Stimulated activated CD4-positive, alpha-beta T cell treated with anti-CD3 and anti-CD28 coated beads, Interleukin-1b, Interleukin-23, amount 100 ng/mL, for 1 hour (primary cell): ENCODE measurements at places on chromosomes 16 and 17.

DNA sequence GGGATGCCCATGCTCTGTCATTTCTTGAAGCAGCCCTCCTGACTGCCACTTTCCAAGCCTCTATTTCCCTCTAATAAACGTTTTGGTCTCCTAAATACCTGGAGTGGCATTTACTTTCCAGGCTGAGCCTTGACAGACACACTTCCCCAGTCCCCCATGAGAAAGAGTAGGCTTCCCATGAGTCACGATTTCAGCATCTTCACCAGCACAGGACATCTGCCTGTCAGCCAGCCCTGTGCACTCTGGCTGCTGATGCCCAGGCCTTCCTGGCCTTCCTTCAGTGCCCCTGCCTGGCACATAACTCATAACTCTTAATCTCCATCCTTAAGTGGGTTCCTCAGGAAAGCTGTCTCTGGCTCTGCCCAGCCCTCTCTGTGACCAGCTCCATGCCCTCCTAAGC is 30.8 kb upstream of the GAS7 start:
- no peak for DNase-seq

DNA sequence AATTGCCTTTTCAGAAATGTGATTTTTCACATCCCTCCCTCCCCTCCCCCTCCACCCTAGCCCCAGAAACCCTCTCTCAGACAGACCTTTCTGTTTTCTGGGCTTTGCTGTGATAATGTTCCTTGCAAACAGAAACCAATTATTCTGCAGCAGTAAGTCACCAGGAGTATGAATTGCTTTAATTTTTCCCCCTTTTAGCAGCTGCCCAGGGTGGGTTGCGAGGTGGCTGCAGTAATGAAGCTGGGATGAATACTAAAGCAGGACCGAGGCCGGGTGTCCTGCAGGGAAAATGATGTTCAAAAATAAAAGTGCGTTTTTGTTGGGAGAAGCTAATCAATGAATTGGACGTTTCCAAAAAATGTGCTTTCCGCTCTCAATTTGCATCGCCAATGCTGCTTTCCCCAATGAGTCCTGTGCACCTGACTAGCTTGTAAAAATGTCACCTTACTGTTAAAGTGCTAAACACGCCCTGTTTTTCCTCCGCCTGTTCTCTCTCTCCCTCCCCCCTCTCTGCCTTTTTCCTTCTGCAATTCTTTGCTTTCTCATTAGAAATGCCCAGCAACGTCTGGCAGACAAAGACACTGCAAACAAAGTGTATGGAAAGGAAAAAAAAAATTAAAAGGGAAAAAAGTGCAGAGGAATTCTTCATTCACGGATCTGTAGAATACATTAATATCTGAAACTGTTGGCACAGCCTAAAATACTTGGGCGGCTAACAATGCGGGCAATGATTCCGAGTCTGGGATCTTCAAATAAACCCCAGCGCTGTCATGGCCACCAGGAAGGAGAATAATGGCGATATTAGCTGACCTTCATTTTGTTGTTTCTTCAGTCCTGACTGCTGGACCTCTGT is 244.1 kb downstream of the STX8 start:
- no peak for DNase-seq

DNA sequence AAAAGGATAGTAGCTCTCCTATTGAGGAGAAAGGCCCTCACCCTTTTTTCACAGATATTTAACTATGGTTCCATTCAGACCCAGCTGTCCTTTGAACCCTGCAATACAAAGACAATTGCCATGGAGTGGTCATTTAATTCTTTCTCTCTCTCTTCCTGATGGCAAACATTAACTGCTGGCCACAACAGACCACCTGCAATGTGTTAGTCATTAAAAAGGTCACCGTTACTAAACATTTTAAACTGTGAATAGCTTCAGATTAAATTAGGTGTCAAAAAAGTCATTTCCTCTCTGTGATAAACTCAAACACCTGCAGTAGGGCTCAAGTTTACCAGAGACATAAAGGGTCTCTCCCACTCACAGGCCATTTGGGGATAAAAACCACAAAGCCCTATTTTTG is 697.2 kb downstream of the TOX3 start:
- DNase-seq: no peak

- DNase-seq: no peak
These were observed 1.9 kb downstream of the FLYWCH1 start for GRCh38 chr16:2913603-2914002.

DNA sequence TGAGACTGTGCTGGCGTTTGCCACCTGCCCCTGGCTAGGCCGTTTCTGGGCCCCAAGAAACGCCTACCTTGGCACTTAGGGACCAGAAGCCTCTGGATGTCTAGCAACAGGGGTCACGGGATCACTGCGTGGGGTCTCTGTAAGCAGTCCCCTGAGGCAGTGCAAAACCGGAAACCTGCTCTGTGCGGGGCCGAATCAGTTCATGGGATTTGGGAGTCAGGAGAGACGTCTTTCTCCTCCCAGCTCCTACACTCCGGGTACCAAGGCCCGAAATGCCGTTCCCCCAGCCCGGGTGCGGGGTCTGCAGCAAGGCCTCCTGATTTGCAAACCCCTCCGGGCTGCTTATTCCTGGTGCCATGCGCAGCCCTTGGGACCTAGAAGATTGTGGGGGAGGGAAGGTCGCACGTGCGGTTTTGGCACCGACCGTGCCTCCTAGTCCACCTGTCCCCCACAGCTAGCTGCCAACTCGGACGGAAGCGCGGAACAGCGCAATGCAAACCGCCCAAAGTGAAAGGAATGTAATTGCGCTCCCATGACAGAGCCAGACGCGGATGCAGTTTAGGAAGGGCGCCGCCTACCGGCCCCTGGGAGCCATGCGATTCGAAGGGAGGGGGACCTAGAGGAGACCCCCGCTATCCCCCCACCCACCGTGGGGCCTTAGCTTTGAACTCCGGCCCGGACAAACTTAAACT is 6.5 kb downstream of the IRX5 start:
- DNase-seq: no peak

GRCh38 chr17:50866950-50867362 is 802 bp upstream of the TOB1 start:
- peak; percentile 28 for DNase-seq

DNA sequence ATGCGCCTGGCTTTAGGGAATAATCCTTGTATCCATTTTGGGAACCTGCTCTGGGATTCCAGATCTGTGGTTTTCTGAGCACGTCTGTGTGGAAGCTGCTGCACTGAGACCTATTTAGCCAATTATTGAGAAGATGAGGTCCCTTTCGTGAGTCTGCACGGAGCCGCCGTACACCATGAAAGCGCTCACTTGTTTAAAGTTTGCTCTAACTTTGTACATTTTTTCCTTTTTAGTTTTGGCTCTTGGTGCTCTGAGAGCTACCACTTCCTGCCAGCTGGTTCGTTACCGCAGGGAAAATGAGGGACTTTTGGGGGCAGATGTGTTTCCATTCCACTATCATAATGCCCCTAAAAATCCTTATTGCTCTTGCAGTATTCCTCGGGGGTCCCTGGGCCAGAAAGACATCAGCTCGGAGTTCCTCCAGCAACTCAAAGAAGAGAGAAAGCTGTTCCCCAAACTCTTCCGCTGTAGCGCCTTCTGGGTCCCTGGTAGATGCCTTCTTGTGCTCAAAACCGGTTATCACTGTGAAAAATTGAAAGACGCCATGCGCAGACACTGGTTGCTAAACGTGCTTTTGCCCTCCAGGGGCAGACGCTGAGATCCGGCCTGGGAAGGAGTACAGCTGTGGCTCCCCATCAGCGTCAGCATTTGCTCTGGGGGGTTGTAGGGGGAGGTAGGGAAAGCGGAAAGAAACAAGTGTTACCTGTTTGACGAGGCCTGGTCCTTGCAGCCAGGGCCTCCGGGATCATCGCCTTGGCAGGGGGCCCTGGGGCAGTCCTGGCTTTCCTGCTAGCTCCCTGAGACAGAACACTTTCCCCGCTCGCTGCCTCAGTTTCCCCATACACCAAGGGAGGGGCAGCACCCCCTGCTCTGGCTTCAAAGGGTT is 238.1 kb downstream of the MRTFB start:
- DNase-seq: no peak

DNA sequence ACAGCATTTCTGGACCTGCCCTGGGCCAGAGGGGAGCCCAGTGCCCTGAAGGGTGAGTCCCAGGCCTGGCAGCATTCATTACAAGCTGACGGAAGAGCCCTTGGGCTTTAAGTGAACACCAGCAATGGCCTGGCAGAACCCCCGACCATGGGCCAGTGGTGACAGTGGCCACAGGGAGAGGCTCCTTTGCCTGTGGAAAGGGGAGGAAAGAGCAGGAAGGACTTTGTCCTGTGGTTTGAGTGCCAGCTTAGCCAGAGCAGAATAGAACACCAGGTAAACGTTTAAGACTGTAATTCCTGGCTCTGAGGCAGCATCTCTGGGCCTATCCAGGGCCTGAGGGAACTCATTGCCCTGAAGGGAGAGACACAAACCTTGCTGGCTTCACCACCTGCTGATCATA is 34.3 kb upstream of the ATP2C2 start:
- no peak for DNase-seq

DNA sequence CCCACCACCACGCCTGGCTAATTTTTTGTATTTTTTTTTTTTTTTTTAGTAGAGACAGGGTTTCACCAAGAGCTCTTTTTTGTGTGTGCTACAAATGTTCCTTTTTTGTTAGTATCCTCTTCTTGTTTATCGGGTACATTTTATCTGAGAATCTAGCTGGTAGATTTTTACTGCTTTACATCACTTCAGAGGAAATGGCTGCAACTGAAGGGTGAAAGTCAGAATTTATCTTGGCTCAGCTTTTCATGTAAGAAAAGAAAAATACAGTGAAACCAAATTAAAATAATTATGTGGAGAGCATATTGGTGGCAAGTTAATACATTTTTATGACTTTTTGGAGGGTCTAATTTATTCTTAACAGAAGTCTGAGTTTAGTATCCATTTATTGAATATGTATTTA is 26.0 kb downstream of the CBFB start:
- DNase-seq: no peak

GRCh38 chr17:2453866-2454265 is 53.0 kb upstream of the MNT start:
- DNase-seq: no peak

- no peak for DNase-seq
These were observed 1110.0 kb upstream of the EEF2KMT start for GRCh38 chr16:6207580-6207979.

DNA sequence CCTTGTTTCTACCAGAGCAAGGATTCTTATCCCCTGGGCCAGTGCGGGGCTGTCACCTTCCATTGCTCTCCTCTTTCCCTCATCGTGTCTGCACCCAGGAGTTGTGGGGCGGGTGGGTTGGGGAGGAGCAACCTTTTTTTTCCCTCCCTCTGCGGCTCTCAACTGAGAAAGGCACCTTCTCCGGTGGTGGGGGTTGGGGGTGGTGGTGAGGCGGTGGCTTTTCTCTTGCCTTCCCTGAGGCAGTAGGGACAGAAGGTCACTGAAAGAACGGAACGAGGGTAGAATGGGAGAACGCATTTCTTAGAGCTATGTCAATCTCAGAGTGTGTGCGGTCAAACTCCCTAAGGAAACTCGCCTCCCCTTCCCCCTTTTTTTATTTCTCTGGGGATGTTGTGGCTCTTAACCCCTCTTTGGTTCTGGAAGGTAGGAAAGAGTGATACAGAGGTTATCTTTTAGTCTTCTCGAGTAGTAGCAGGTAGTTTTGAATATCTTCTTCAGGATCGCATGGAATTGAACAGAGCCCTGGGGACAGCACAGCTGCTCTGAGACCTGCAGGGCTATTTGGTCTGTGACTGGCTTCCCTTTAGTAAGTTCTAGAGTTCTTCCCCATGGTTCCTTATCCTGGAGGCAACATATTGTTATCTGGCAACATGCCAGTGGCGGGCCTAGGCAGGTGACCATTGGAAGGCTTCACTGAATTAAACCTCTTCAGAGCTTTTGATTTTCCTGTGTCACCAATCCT is 994 bp downstream of the CLTC start:
- DNase-seq: peak; percentile 24

GRCh38 chr17:48909783-48910182 is 1.6 kb downstream of the UBE2Z start:
- no peak for DNase-seq

- no peak for DNase-seq
These were observed 134.0 kb upstream of the IRX6 start for GRCh38 chr16:55189682-55190636.
